ACHN (cell line): ENCODE measurements at places on chromosomes 4 and X.

- DNase-seq, result no peak
These were observed 695 bp downstream of the MTM1 start for GRCh38 chrX:150569155-150569477.

DNA sequence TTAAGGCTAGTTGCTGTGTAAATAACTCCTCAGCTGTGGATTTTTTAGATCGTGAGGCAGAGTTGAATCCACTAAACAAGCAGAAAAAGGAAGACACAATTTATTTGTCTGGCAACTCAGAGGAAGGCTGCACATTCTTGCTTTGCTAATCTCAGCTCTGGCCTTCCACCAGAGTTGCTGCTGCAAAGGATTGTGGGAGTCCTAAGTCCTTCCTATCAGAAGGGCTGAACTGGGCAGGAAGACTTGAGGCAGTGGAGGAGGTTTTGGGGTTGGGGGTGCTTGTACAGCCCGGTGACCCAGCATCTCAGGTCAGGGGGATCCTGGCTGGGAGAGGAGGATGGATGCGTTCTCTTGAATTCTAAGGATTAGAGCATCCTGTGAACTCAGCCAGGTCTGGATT is 11.0 kb upstream of the VSIG1 start:
- DNase-seq, result no peak

DNA sequence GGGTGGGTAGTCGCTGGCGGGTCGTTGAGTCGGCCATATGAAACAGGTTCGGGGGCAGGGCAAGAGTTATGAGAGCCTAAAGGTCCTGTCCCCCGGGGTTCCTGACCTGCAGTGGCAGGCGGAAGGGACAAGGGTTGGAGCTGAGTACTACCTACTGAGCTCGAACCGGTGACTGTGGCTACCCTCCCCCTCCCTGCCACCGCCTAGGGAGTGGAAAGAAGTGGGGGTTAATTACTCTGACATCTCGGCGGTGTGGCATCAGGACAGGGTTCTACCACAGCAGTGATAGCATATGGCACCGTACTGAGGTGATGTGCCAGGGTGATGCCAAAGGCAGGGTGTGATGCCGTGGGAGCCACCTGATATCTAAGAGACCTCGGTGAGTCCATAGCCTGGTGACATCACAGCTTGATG is 307 bp downstream of the ATG4A start:
- DNase-seq, result no peak

GRCh38 chr4:77159806-77160205 is 2.8 kb downstream of the CCNG2 start:
- no peak for DNase-seq

DNA sequence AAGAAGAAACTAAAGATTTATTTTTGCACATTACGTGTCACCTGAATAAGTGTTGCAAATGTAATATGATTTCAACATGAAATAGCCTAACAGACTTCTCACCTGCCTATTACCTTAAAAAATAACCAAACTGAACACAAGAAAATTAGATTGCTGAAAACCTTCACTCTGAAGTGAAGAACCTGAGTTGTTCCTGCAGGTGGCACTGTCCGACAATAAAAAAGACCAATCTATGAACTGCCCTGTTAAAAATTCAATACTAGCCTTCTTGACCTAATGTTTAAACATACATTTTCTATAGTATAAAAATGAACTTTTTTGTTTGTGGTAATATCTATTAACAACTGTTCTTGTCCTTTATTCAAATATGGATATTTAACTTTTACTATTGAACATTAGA is 69.2 kb upstream of the PNPLA4 start:
- peak; percentile 27 for DNase-seq

GRCh38 chrX:48971249-48972219 is at the start of gene KCND1:
Gene KCND1, minus strand, starts transcription at chrX:48971844. Its CDS starts 1,573 bp downstream, at chrX:48970271.
- peak; percentile 53 for DNase-seq

DNA sequence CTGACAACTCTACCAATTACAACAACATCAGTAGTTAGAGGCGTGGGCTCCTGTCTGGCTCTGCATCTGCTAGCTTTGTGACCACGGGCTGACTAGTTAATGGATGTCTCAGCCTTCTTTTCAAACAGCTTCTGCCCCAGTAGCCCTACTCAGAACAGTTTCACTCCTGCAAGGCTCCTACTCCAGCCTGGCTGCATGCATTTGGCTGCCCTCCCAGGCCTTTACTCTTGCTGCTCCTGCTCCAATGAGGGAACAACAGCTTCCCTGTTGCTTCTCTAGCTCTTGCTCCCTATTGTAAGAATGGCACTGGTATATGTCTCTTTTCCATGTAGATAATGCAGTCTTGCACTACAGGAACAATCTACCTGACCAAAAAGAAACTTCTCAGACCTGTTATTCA is 93.3 kb downstream of the TTC29 start:
- DNase-seq, result no peak

GRCh38 chr4:136670265-136670664 is 862.0 kb downstream of the PCDH18 start:
- no peak for DNase-seq

- no peak for DNase-seq
These were observed 175.6 kb upstream of the ARX start for GRCh38 chrX:25191403-25191802.

- DNase-seq, result no peak
These were observed 81.0 kb upstream of the RBPJ start for GRCh38 chr4:26239801-26240200.

- DNase-seq, result no peak
These were observed 583.0 kb downstream of the BCOR start for GRCh38 chrX:39514801-39515200.

- no peak for DNase-seq
These were observed 47.0 kb downstream of the SCLT1 start for GRCh38 chr4:129046055-129046959.

DNA sequence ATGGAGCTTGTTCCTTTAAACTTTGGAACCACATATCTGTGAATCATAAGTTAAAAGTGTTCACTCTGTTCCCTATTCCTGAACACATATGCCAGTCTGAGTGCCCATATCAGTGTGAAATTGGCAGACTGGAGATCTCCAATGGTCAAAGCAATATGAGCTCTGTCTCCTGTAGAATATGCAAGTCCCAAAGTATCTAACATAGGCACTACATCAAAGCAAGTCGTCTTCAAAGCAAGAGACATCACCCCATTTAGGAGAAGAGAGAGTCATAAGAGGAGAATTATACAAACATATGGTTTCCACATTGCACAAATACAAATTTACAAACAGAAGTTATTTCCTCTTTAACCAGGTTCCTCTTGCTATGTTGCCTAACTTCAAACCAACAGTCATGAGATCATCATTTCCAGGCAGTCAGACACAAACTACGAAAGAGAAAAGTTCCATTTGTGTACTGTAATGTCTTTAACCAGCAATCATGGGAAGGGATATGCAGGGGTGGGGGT is 9.9 kb upstream of the GK start:
- no peak for DNase-seq

DNA sequence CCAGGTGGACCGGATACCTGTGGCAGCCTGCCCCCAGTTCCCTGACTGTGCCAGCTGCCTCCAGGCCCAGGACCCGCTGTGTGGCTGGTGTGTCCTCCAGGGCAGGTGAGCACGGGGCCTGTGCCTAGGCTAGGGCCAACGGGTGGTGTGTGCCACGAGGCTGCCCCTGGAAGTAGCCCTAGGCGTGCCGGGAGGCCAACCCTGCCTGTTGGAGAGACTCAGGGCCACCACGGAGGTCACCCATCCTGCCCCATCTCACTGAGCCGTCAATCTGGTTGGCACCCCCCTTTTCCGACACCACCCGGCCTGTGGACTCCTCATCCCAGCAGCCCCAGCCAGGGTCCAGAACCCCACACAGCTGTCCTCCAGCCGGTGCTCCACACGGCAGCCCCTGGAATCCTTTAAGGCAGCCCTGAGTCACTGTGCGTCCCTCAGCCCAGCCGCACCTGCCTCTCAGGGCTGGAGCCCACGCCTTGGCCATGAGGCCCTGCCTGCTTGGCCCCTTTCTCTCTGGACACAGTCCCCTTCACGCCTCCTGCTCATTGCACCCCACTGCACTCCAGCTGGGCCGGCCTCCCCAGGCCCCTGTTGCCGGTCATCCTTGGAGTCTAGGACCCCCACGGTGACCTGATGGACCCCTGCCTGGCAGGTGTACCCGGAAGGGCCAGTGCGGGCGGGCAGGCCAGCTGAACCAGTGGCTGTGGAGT is 5.3 kb downstream of the PLXNB3 start:
- no peak for DNase-seq

- no peak for DNase-seq
These were observed 1338.0 kb downstream of the FSTL5 start for GRCh38 chr4:160825644-160826338.

GRCh38 chr4:21879187-21879586 is 69.4 kb downstream of the KCNIP4 start:
- peak; percentile 72 for DNase-seq

DNA sequence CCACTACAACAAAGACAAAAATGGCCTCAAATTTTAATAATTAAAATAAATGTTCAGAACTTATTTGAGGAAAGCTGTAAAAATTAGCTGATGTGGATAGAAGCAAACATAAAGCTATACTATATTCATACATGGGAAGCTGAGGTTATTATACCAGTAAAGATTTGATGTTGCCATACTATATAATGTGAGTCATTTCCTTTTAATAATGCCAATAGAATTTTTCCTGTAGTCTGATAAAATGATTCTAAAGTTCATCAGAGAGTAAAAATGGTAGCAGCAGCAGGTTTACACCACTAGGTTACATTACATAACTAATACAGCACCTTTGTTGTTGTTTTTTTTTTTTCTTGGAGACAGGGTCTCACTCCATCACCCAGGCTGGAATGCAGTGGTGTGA is 45.5 kb upstream of the CYP2U1 start:
- DNase-seq, result no peak

DNA sequence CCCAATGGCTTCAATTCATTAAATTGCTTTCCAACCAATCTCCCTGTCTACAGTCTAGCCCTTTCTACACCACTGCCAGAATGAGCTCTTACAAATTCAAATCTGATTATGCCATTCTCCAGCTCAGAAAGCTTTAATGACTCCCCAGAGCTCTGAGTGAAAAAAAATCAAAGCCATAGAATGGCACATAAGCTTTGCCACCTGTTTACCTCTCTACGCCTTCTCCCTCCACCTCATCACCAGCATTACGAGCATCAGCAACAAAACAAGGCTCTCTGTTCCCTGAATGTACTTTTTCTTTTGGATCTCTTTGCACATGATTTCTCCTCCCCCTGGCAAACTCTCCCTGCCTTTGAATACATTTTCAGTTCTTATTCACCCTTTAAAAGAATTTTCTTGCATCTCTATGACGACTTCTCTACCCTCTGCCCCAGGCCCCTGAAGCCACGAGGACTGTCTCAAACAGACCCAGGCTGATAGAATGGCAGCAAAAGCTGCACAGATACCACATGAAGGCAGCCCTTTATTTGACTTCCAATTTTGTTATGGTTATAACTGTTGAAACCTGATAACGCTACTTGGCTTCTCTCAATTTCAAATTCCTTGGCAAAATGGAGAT is 516.0 kb downstream of the PCDH7 start:
- DNase-seq, result no peak

GRCh38 chr4:156898373-156899117 is 73.1 kb downstream of the PDGFC start:
- no peak for DNase-seq

DNA sequence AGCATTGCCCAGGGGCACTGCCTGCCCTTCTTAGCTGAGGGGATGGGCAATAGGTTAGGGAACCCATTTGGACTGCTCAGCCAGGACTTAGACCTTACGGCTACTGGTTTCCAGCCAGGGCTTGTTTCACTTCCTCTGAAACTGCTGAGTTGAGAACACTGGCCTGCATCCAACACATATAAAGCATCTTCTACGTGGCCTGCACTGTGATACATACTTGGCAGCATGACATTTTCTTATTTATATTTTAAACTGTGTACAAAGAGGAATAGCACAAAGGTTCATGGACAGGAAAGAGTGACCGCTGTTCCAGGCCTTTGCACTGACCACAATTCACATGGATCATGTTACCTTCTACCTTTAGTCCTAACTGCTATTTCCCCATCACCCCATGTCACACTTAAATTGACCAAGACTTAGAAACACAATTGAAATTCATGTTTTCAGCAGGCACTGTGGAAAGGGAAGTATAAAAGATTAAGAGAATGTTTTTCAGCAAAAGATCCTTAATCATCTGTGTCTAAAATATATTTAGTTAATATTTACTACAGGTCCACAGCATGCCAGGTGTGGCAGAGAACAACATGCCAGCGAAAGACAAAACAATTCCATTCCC is 43.7 kb downstream of the NLGN4X start:
- DNase-seq, result no peak

GRCh38 chrX:70254909-70255308 is 5.1 kb downstream of the P2RY4 start:
- DNase-seq, result no peak

GRCh38 chrX:118383120-118383519 is 37.2 kb downstream of the WDR44 start:
- peak; percentile 0 for DNase-seq

DNA sequence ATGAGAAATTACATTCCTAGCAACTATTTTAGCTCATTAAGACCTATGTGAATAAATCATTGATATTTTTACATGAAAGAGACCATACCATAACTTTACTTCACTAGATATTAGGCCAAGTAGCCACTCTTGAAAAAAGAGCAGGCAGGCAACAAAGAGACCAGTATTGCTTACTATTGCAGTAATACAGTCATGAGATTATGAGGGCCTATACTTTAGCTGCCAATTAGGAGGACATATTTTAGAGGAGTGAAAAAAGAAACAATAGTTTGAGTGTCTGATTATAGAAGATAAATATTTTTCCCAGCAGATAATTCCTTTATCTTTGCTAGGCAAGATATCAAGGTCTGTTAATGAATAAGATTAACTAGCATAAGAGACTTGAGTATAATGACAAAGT is 739.0 kb downstream of the GRID2 start:
- no peak for DNase-seq

DNA sequence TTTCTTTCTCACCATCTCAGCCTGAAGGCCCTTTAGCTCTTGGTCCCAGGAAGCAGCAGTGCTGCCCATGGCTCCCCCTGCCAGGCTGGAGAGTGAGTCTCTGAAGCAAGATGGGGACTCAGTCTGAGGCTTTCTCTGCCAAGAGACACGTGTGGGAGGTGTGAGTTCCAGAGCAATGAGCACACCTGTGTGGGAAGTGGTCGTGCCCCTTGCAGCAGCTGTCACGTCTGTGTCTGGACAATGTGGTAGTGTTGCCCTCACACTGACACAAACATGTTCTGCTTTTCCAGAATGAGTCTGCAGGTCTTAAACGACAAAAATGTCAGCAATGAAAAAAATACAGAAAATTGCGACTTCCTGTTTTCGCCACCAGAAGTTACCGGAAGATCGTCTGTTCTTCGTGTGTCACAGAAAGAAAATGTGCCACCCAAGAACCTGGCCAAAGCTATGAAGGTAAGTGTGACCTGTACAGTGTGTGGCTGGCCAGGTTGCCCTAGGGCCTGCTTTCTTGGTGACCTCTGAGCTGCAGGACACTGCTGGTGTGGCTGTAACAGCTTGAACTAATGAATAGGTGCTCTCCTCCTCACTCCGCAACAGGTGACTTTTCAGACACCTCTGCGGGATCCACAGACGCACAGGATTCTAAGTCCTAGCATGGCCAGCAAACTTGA is 1.9 kb downstream of the TACC3 start:
- no peak for DNase-seq

GRCh38 chrX:22969411-22969810 is 30.3 kb upstream of the DDX53 start:
- no peak for DNase-seq

- no peak for DNase-seq
These were observed 38.3 kb downstream of the AFAP1 start for GRCh38 chr4:7901311-7901885.
